ENCODE measurements at places on chromosomes 2 and 18.

- no peak for DNase-seq
These were observed 228.4 kb upstream of the FBXO11 start for GRCh38 chr2:48134704-48135103.

DNA sequence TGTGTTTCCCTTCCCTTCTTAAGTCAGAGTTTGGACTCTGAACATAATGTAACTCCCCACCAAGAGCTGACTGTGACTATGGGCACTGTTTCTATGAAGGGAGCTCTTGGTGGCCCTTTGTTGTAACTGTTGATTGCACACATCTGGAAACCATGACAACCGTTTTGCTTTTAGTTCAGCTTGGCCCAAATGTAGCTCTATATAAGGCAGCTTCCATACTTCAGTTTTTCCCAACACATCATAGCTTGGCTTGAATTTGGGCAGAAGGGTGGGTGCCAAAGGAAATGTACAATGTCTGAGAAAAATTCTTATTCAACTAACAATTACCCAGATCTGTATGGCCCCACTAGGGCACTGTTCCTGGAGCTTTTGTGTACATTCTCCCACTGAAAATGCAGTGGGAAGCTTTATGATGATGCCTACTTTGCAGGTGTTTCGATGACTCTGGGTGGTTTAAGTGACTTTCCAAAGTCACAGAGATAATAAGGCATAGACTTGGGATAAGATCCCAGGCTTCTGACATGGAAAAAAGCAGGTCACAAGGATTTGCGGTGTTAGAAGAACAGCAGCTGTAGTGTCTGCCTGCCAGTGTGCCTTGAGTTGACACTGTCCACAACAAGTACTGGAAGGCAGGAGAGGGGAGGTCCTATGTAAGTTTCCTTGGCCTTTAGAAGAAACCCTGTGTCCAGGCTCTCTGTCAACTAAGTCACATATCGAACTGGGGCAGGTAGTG, 2.4 kb upstream of the CETN1 start:
- no peak for DNase-seq

DNA sequence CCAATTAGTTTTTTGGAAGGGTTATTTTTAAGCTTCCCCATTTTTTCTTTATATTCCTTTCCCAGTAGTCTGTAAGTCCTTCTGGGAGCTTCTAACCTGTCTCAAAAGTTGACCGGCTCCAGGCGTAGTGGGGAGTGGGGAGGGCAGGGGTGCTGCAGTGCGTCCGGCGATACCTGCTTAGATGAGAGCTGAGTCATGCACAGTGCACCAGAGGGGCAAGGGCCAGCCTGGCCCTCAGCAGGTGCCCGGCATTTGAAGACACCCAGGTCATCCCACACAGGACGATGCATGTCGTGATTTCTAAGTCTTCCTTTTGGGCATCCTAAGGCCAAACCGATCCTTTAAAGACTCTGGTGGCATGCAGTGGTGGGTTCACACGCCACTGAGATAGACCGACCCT, 73.4 kb downstream of the TPO start:
- DNase-seq: no peak

- peak; percentile 38 for DNase-seq
These were observed 786 bp downstream of the TET3 start for GRCh38 chr2:73985308-73986084.

GRCh38 chr18:49876536-49876935, 63.2 kb upstream of the ACAA2 start:
- DNase-seq: no peak

GRCh38 chr2:602571-603359, 74.4 kb downstream of the TMEM18 start:
- DNase-seq: no peak

GRCh38 chr2:179963626-179964025, 43.5 kb downstream of the CWC22 start:
- no peak for DNase-seq

GRCh38 chr2:164655336-164655735, 34.1 kb upstream of the GRB14 start:
- no peak for DNase-seq

DNA sequence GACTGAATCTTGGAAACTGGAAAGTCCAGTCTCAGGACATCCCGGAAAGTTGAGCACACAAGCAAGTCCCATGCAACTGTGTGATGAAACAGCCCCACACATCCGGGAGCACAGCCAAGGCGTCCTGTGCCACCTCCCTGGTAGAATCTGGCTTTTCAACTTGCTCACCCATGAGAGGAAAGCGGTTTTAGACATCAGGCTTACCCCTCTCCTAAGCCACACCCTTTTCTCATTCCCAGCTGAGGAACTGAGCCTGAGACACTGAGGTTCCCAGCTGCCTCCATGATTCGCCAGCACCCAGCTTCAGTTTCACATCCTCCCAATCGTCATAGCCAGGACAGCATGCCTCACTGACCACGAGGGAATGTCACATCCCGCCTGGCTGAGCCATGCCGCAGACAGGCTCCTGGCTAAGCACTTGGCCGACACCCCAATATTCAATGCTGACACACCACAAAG, 60.3 kb downstream of the STEAP3 start:
- DNase-seq: peak; percentile 75

DNA sequence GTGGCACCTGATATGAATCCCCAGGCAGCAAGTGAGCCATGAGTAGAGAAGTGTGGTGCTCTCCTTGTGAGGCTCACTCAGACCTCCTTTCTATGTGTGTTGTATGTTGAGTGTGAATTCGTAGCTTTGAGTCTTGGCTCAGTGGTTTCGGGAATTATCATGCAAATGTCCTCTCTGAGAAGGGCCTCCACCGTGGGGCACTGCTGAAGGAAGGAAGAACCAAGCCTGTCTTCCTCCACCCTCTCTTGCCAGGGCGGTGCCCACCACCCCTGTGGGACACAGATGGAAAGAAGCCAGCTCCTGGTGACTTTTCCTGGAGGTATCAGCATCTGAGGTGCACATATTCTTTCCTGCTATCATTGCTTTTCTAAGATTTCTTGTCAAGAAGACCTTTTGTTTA, 156.1 kb downstream of the MYT1L start:
- DNase-seq: no peak

DNA sequence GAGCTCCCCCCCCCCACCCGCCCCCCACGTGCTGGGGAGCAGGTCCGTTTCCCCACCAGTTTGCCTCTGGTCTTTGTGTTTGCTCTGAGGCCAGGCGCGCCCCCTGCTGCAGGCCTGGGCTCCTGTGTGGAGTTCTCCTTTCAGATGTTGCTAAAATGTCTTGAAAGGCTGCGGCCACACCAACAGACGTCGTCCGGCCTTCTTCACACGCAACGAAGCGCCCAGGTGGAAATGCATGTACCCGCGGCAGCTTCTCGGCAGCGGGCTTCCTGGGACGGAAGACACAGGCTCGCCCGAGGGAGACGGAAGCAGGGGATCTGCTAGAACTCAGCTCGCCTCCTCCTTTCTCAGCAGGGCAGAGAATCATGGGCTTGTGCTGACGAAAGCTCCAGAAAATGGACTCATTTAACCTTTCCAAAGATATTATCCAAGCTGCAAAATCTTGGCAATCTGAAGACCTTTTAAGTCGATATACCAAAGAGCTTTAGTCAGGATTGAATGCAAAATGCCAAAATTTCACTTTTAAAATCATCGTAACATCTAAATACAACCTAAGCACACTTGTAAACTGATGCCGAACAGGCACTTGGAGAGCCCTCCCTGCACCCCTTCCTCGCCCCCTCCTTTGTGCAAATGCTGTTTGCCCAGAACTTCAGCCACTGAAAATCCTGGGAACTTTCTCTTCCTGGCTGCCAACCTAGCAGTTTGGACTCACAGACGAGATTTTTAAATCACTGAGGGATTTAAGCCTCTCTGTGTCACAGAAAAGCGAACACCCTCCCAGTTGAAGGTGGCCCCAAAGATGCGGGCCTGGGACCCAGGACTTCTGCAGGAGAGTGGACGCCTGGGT, 125.5 kb upstream of the ZNF516 start:
- no peak for DNase-seq

DNA sequence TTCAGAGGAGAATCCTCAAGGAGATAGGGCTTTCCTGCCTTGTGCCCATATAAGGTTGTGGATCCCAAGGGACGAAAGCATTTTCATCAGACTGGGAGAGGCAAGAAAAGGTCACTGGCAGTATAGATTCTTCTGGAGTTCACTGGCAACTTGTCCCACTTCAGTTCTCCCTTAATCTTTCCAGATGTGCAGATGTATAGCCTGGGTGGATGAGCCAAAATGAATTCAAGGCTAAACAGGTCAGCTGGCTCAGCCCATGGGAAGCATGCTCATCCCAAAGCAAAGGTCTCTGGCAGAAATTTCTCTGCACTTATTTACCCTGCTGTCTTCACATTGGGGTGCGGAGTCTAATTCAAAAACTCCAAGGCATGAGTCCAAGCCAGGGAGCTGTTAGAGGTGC, 148.9 kb upstream of the TNP1 start:
- no peak for DNase-seq

GRCh38 chr2:127606625-127607398, 39.1 kb upstream of the GPR17 start:
- no peak for DNase-seq

DNA sequence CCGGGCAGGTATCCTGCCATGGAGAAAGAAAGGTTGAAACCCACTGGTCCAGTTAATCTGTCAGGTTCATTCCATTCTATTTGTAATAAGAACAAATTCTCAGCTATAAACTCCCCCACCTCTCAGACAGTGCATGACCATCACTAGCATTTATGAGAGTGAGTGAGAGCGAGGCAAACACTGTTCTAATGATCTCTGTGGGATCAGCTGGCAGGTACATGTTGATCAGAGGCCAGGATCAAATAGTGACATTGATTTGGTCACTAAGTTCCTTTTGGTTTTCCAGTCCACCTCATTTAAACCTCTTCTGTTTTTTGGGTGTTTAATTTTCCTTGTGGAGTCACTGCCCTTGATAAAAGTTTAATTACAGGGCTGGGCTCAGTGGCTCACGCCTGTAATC, 423.1 kb upstream of the CHST9 start:
- DNase-seq: no peak

- DNase-seq: peak; percentile 63
These were observed 50.1 kb downstream of the MAP2 start for GRCh38 chr2:209473930-209474419.

- no peak for DNase-seq
These were observed 6.6 kb downstream of the ERFE start for GRCh38 chr2:238165288-238165921.

DNA sequence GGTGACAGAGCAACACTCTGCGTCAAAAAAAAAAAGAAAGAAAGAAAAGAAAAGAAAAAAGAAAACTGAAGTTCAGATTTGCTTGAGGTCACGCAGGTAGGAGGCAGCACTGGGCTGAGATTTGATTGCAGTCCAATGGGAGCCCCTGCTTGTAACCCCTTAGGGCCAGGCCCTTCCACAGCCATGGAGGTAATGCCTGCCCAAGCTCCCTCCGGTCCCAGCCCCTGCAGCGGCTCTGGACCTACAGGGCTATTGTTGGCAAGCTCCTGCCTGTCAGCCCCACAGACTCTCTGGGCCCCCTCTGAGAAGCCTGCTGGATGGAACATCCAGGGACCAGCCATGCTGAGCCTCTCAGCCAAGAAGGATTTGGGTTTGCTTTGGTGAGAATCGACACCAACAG, 12.2 kb downstream of the ZFP36L2 start:
- no peak for DNase-seq

DNA sequence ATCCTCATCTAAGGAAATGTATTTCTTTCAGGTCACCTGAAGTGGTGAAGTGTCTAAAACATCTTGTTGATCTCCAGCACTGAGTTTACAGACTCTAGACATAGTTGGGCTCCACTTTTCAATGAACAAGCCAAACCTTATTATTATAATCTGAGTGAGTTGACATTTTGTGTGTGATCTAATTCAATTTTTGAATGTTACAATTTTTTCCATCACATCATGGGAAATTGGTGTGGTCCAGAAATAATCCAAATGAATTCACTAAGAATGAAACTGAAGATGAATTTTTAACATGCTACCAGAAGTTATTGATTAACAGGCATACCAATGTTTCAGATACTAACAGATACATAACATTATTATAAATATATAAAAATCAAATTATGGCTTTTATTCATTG, 75.6 kb upstream of the EFEMP1 start:
- no peak for DNase-seq

GRCh38 chr2:2294183-2294690, 36.8 kb downstream of the MYT1L start:
- no peak for DNase-seq

GRCh38 chr2:107282135-107282534, 396.2 kb upstream of the ST6GAL2 start:
- DNase-seq: no peak

- DNase-seq: no peak
These were observed 216.6 kb downstream of the RTP5 start for GRCh38 chr2:242085941-242086621.

GRCh38 chr18:8538935-8539334, 70.3 kb upstream of the RAB12 start:
- DNase-seq: no peak

Measured in NCI-H446 (cell line).